Heart left ventricle (tissue), 16 donors: ENCODE measurements at places on chromosomes 11 and 22. TPM values are rescaled to one million over a fixed set of nuclear protein-coding genes. Genes with fewer than 3 reads are reported as not detected.
A peak's percentile ranks its signal among the peaks of the same experiment; 100 is the strongest.

DNA sequence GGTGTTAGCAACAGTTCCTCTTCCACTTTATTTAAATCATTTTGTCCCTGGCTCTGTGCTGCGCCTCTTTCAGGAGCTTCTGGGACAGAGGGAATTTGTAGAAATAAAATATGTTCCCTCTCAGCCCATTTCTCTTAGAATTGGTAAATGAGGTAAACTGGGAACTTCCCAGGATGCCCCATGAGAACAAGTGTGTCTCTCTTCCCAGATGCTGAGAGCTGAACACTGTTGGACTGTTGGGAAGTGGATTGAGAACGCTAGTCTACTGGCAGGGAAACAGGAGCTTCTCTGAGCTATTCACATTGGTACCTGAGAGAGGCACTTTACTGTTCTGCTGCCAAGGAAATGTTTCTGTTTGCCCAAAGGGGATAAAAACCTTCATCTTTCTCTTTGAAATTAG lies 4.0 kb downstream of the CRY2 start:
- H3K27ac ChIP-seq, result peak overlapping the region; percentile 85
- H3K36me3 ChIP-seq, result peaks cover 10% of the 10 kb centered on the region
- H3K4me1 ChIP-seq, result peaks cover 12% of the 10 kb centered on the region
- DNase-seq, result no peak
- H3K27me3 ChIP-seq, result no peaks in the 10 kb centered on the region

- no peaks in the 10 kb centered on the region for H3K36me3 ChIP-seq
- H3K27me3 ChIP-seq, result no peaks in the 10 kb centered on the region
- no peak overlapping the region for H3K27ac ChIP-seq
Measured at GRCh38 chr11:112697391-112698178, 263.6 kb upstream of the NCAM1 start.

GRCh38 chr11:18468961-18469360 lies 13.3 kb downstream of the LDHAL6A start:
- no peak overlapping the region for H3K27ac ChIP-seq
- peaks cover 16% of the 10 kb centered on the region for H3K36me3 ChIP-seq
- H3K27me3 ChIP-seq, result no peaks in the 10 kb centered on the region
- H3K4me1 ChIP-seq, result no peaks in the 10 kb centered on the region

DNA sequence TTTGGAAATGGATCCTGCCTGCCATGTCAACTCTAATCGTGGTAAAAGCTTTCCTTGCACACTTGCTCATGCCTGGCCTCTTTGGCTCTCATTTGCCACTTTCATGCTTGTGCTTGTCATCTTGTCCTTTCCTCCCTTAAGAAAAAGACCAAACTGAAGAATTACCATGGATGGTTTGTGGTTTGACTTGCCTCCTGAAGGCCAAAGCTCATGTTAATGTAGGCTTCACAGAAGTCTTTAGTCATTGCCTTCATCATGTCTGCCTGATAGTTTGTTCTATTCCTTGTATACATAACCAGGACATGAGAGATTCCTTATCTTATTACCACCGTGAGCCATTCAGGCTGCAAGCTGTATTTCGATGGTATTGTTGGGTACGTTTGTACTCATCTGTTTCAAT lies 17.3 kb downstream of the TEAD1 start:
- H3K27ac ChIP-seq, result no peak overlapping the region
- no peaks in the 10 kb centered on the region for H3K36me3 ChIP-seq
- H3K4me3 ChIP-seq, result no peak overlapping the region
- DNase-seq, result no peak
- H3K4me1 ChIP-seq, result peaks cover 50% of the 10 kb centered on the region

- no peaks in the 10 kb centered on the region for H3K4me1 ChIP-seq
- H3K36me3 ChIP-seq, result no peaks in the 10 kb centered on the region
- no peak overlapping the region for H3K4me3 ChIP-seq
- H3K27ac ChIP-seq, result no peak overlapping the region
Measured at GRCh38 chr11:62033191-62034035, 66.0 kb upstream of the FTH1 start.

TRIM6 gene
- 1.1 TPM for total RNA-seq

DNA sequence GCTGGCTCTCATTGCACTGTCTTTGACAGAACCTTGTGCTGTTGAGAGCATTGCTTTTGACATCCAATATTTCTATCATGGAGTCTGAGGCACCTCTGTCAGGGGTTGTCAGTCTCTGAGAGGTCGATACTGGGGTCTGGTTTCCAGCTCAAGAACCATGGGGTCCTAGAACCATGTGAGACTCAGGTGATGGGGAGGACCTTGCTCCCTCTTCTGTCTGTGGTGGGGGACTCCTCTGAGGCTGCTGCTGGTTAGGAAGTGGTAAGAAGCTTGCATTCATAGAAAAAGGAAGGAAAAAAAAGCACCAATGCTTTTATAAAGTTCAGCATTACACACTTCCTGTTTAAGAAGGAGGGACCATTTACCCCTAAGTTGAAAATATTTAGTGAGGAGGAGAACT lies 91.8 kb upstream of the CD44 start:
- peaks cover 7% of the 10 kb centered on the region for H3K4me1 ChIP-seq
- H3K4me3 ChIP-seq, result no peak overlapping the region
- DNase-seq, result no peak
- H3K27ac ChIP-seq, result peak overlapping the region; percentile 82
- no peaks in the 10 kb centered on the region for H3K27me3 ChIP-seq
- H3K36me3 ChIP-seq, result no peaks in the 10 kb centered on the region

DNA sequence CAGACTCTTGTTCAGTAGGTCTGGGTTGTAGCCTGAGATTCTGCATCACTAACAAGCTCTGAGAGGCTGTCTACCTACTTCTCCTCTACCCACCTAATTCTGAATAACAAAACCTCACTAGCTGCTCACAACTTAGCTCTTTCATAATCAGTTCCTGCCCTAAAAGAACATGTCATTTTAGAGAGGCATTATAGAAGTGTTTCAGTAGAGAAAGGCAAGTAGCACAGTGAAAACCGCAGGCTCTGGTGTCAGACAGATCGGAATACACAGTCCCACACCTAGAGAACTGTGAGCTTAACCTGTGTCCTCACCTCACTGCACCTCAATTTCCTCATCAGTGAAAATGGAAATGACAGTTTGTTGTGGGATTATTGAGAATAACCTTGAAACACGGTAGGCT lies 1337.6 kb upstream of the TENM4 start:
- H3K36me3 ChIP-seq, result no peaks in the 10 kb centered on the region
- H3K27ac ChIP-seq, result no peak overlapping the region

DNA sequence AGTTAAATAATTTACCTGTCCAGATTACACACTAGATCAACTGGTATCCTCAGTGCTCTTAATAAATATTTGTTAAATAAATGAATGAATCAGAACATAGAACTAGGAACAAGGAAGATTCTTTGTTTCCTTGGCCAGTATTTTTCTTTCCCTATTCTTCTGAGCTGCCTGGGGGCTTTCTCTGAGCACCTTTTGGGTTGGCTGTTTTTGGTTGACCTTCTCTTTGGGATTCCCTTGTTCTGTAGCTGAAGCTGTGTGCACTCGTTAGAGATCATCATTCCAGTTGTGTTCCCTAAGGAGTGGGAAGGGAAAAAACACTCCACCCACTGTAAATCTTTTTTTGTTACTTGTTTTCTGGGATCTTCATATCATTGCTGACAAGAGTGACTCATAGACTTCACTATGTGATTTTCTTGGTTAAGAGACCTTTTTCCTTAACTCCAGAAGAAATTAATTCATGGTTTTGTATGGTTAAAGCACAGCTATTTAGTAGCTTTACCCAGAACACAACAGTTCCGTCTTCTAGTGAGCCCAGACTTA lies 84.3 kb downstream of the STIM1 start:
- peaks cover 17% of the 10 kb centered on the region for H3K4me1 ChIP-seq
- no peak overlapping the region for H3K4me3 ChIP-seq
- DNase-seq, result no peak
- no peaks in the 10 kb centered on the region for H3K27me3 ChIP-seq
- H3K27ac ChIP-seq, result peak overlapping the region; percentile 13
- H3K36me3 ChIP-seq, result no peaks in the 10 kb centered on the region

TMEM258 gene
- total RNA-seq, result 48.0 TPM

GRCh38 chr22:35409783-35410662 lies 10.1 kb downstream of the MCM5 start:
- H3K27me3 ChIP-seq, result no peaks in the 10 kb centered on the region
- peaks cover 87% of the 10 kb centered on the region for H3K36me3 ChIP-seq
- no peaks in the 10 kb centered on the region for H3K4me1 ChIP-seq
- H3K27ac ChIP-seq, result no peak overlapping the region
- DNase-seq, result no peak
- no peak overlapping the region for H3K4me3 ChIP-seq

- H3K27ac ChIP-seq, result no peak overlapping the region
- no peak for DNase-seq
- H3K36me3 ChIP-seq, result peaks cover 100% of the 10 kb centered on the region
- no peaks in the 10 kb centered on the region for H3K27me3 ChIP-seq
Measured at GRCh38 chr11:9144828-9145227, 53.4 kb upstream of the SCUBE2 start.

TP53I11 gene
- 31.0 TPM for total RNA-seq

DNA sequence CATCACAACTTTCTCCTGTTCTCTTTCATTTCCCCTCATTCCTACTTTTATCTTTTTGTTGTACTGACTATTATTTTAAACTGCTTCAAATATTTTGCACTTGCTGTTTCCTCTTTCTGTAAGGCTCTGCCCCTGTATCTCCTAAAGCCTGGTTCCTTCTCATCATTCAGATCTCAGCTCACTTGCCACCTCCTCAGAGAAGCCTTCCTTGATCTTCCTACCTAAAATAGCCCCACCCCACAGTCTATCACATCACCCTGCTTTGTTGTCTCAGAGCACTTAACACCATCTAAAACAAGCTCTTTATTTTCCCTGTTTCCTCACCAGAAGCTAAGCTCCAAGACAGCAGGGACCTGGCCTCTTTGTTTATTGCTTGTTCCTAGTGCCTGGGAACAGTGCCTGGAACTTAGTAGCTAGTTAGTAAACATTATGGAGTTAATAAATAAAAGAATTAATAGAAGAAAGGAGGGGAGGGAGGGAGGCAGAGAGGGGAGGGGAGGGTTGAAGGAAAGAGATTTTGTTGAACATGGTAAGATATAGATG lies 2.5 kb upstream of the STK33 start:
- H3K4me3 ChIP-seq, result no peak overlapping the region
- no peak for DNase-seq
- H3K36me3 ChIP-seq, result no peaks in the 10 kb centered on the region
- peaks cover 34% of the 10 kb centered on the region for H3K27me3 ChIP-seq

SPDYC gene
- not detected for total RNA-seq

DNA sequence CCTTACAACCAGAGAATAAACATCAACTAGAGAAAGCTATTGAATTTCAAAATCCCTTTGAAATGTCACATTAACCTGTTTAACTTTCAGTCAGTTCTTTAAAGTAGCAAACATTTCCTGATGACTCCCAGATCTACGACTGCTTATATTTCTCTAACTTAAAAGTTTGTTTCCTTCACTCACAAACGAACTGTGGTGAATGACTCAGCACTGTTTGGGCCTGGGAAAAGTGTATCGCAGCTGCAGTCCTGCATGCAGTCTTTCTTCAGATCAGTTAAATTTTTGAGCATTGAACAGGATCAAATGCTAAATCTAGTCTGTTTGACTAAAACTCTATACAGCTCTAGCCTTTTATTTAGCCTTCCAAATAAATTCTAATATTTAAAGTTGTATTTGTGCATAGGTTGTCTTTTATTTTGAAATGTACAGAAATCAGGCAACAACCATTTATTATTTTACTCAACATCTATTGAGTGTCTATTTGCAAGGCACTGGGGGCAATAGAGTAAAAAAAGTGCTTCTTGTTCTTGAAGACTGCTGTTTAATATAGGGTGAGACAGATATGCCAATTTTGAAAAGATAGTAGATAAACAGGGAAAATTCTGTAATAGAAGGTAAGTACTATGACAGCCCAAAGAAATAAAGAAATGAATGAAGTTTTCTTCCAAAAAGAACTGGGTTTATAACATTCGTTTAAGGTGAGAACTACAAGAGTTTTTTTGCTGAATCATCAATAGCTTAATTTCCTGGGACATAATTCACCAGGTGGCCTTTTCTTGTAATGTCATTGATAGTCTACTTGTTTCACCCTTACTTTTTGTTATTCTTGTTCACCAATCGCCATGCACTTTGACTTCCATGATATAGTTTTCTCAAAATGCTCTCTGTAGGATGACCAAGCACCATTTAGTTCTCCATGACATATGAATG lies 235.4 kb downstream of the METTL15 start:
- no peak overlapping the region for H3K4me3 ChIP-seq
- H3K27me3 ChIP-seq, result no peaks in the 10 kb centered on the region
- no peak for DNase-seq
- no peaks in the 10 kb centered on the region for H3K4me1 ChIP-seq
- H3K36me3 ChIP-seq, result no peaks in the 10 kb centered on the region
- no peak overlapping the region for H3K27ac ChIP-seq

MYRF gene
- total RNA-seq, result not detected

GRCh38 chr11:21625982-21626381 lies 566.9 kb upstream of the ANO5 start:
- H3K36me3 ChIP-seq, result no peaks in the 10 kb centered on the region
- H3K27ac ChIP-seq, result no peak overlapping the region
- no peaks in the 10 kb centered on the region for H3K27me3 ChIP-seq

DNA sequence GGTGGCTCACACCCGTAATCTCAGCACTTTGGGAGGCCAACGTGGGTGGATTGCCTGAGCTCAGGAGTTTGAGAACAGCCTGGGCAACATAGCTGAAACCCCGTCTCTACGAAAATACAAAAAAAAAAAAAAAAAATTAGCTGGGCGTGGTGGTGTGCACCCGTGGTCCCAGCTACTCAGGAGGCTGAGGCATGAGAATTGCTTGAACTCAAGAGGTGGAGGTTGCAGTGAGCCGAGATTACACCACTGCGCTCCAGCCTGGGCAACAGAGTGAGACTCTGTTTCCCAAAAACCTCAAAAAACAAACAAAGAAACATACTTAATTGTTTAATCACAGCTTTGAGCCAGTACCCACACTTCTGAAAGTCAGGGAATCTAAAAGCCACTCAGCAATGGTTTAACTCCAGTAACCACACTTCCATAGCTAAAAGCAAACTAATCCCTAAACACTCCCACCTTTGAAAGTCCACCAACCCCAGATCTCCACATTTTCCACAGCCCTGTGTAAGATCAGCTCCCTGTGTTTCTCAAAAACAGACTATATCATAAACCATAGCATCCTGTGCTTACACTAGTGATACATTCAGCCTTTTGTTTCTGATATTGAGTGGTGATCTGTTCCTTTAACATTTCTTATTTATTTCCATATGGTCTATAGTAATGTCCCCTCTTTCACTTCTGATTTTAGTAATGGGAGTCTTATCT lies 4.9 kb upstream of the OR2AT4 start:
- H3K36me3 ChIP-seq, result no peaks in the 10 kb centered on the region
- no peak overlapping the region for H3K4me3 ChIP-seq
- H3K27ac ChIP-seq, result no peak overlapping the region

SCGB1C1 gene
- not detected for total RNA-seq

- H3K36me3 ChIP-seq, result peaks cover 99% of the 10 kb centered on the region
- DNase-seq, result no peak
- no peak overlapping the region for H3K27ac ChIP-seq
- no peak overlapping the region for H3K4me3 ChIP-seq
- peaks cover 10% of the 10 kb centered on the region for H3K4me1 ChIP-seq
Measured at GRCh38 chr22:35324762-35325161, 25.1 kb downstream of the TOM1 start.

DNA sequence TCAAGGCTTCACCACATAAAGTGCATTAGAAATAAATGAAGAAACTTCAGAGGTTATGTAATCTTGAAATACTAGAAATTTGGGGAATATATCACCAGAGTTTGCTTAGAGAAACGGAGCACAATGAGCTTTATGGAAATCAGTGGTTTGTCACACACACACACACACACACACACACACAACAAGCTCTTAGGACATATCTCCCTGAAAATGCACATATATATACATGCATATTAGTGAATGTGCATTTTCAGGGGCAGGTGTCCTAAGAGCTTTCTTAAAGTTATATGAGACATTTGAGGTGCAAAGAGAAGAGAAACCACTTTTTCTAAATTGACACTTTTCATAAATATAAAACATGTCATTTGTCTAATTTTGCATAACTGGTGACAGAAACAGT lies 93.7 kb upstream of the CARD18 start:
- H3K4me3 ChIP-seq, result no peak overlapping the region
- H3K27ac ChIP-seq, result no peak overlapping the region
- no peaks in the 10 kb centered on the region for H3K36me3 ChIP-seq
- H3K27me3 ChIP-seq, result no peaks in the 10 kb centered on the region
